ELF-1 (cell line): ENCODE measurements at places on chromosomes 12 and 14.

GRCh38 chr14:23321572-23322547 lies 603 bp downstream of the PABPN1 start:
- peak; percentile 45 for DNase-seq

DNA sequence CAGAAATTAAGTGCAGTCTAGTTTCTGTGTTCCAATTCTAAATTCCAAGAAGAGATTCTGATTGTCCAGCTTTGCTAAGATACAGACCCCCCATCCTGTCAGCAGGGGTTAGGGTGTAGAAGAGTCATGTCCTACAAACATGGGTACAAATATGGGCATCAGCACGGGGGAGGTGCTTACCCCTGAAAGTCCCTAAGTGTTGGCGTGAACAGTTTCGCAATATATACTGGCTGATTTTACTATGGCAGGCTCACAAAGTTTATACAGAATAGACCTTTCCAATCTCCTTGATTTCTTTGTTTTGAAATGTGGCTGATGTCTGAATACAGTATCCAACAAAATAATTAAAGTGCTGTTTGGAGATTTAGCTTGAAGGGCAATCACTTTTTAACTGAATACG lies 71.6 kb upstream of the PPM1H start:
- no peak for DNase-seq

GRCh38 chr12:114407842-114408411 lies 2.0 kb upstream of the TBX5 start:
- peak; percentile 27 for DNase-seq

DNA sequence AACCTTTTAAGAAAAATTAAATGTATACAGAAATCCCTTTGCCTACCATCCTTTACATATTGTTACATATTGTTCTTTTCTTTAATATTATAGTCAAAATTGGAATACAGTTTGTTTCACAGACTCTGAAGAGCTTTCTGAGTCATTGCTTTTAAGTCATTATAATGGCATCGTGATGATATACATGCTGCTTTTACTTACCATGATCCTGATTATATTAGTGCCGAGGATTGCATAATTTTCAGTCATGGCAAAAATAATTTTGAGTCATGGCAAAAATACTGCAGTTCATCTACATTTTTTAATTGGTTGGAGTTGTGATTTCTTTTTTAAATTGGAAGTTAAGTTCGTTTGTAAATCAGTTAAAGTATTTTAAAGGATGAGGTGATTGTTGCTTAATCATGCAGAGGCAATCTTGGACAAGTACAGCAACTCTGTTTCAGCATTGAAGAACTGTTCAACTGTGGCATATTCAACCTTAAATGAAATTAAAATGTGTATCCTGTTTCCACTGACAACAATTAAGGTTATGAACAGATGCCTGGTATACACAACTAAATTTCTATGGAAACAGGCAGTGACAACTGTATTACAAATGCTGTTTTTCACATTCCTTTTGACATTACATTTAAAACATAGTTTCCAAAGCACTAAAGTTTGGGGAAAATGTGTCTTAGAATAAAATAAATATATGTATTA lies 142.3 kb downstream of the PCNX1 start:
- no peak for DNase-seq

GRCh38 chr14:30541318-30541717 lies 17.6 kb upstream of the G2E3 start:
- no peak for DNase-seq

- peak; percentile 24 for DNase-seq
Measured at GRCh38 chr12:53424626-53425514, 1.2 kb downstream of the AMHR2 start.

GRCh38 chr14:89175881-89176799 lies 240.9 kb downstream of the FOXN3 start:
- no peak for DNase-seq

- DNase-seq: no peak
Measured at GRCh38 chr14:60640859-60641741, 8.2 kb downstream of the SIX1 start.

GRCh38 chr12:92208613-92209121 lies 63.0 kb upstream of the BTG1 start:
- no peak for DNase-seq

DNA sequence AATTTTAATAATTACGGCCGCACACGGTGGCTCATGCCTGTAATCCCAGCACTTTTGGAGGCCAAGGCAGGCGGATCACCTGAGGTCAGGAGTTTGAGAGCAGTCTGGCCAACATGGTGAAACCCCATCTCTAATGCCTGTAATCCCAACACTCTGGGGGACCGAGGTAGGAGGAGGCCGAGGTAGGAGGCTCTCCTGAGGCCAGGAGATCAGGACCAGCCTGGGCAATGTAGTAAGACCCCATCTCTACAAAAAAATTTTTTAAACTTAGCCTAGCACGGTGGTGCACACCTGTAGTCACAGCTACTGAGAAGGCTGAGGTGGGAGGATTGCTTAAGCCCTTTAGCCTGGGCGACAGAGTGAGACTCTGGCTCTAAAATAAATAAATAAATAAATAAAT lies 5.6 kb upstream of the CFAP73 start:
- DNase-seq: no peak

DNA sequence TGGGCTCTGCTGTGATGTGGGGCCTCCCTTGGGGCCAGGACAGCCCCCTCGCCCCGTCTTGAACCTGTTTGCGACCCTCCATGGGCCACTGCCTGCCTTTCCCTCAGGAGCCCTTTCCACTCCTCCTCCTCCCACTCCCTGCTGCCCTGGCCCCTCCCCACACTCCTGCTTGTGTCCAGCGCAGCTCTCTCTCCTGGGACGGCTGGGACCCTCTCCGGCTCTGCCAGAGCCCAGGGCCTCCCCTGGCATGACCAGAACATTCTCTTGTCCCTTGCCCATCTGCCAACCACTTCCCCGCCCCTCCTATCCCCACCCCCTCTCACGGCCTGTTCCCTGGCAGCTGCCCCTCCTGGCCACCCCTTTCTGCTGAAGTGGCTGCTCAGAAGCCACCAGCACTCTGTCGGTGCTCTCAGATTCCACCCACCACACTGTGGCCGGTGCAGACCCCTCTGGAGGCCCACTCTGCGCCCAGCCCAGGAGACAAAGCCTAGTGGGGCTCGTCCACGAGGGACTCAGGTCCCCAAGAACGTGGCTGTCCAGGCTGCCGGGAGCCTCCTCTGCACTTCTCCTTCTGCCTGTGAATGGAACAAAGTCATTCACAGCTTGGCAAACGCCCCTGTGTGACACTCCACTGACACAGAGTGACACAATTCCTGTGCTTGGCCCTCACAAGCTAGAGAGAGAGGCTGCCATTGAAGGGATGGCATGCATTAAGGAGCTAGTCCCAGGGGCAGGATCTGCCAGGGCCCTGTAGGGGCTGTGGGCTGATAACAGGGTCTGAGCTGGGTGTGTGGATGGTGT lies 1.4 kb downstream of the ASPG start:
- no peak for DNase-seq

DNA sequence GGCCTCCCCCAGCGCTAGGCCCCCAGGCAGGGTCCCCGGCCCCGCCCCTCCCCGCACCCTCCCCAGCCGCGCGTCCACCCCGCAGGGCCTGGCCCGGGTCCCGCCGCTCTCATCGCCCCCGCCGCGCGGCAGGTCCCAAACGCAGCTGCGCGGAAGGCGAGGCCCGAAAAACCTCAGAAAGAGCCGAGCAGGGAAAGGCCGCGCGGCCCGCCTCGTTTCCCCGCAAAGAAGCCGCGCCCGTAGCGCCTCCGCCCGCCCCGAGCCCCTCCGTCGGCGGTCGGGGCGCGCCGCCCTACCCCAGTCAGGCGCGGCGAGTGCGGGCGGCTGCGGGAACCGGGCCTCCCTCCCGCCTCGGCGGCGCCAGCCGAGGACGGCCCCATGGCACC lies 324 bp downstream of the POLE start:
- DNase-seq: peak; percentile 35

GRCh38 chr12:125518074-125518473 lies 452.8 kb downstream of the AACS start:
- DNase-seq: peak; percentile 15

- DNase-seq: no peak
Measured at GRCh38 chr12:11732715-11733114, 83.2 kb downstream of the ETV6 start.

DNA sequence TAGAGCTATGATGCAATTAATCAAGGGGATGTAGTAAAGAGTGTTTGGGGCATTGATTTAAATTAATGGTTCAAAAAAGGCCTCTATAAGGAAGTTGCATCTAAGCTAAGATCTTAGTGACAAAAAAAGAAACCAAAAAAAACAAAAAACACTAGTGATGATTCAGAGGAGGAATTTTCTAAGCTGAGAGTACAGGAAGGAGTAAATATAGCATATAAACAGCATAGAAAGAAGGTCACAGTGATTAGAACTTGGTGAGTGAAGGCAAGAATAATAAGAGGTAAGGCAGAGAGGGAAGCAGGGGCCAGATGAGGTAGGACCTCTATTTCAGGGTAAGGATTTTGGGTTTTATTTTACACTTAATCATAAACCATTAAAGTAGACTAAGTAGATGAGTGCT lies 48.0 kb upstream of the PDZRN4 start:
- no peak for DNase-seq

GRCh38 chr12:130014485-130014807 lies 110.6 kb upstream of the TMEM132D start:
- DNase-seq: peak; percentile 30

- no peak for DNase-seq
Measured at GRCh38 chr12:7859552-7859951, 13.2 kb downstream of the SLC2A14 start.

- DNase-seq: no peak
Measured at GRCh38 chr14:75138492-75138891, 11.6 kb upstream of the NEK9 start.

GRCh38 chr14:105363847-105364708 lies 34.3 kb upstream of the TEX22 start:
- DNase-seq: no peak

DNA sequence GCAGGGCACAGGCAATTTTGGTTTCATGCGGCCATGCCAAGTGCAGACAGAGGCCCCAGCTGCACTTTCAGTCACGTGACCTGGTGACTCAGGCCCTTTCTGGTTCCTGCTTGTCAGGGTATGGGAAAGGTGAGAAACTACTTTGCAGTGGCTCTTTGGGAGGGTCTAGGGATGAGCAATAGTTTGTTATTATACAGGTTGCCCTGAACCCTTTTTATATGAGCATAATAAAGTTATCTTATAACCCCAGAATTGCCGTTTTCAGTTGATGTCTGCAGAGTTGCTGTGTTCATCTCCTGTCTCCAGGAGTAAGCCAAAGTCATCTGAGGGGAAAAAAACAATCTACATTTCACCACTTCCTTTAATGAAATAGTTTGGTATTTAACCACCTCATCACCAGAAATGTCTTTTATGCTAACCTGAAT lies 30.9 kb upstream of the EMP1 start:
- DNase-seq: peak; percentile 11

DNA sequence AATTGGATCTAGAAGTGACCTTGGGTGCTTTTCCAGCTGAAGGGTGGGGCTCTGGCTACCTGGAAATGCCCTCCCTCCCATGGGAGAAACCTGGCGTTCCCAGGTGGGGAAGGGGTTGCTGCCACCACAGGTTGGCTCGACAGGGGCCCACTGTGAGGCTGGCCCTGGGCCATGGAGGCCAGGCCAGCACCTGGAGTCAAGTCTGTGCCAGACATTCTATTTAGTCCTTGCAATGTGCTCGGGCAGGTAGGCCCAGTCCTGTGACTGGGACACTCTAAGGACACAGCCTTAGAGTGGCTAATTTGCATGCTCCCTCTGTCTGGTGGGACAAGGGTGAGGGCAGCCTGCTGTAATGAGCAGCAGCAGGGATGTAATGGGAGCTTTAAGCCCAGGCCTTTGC lies 11.9 kb downstream of the VRTN start:
- DNase-seq: peak; percentile 25

DNA sequence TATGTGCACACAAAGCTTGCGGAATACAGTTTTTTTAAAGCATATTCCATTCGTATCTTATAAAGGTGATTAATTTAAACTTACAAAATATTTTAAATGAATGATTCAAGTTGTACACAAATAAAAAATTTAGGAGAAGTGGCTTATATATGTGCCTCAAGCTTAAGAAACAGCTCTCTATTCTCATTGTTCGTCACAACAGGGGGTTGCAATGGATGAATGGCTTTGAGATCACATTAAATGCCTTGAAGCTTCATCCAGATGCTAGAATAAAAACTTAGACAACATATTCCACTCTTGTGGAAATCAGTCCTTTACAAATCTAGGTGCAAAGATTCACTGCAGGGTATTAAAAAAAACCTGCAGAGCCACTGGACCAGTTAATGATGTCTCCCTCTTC lies 303.9 kb upstream of the LRFN5 start:
- DNase-seq: no peak

DNA sequence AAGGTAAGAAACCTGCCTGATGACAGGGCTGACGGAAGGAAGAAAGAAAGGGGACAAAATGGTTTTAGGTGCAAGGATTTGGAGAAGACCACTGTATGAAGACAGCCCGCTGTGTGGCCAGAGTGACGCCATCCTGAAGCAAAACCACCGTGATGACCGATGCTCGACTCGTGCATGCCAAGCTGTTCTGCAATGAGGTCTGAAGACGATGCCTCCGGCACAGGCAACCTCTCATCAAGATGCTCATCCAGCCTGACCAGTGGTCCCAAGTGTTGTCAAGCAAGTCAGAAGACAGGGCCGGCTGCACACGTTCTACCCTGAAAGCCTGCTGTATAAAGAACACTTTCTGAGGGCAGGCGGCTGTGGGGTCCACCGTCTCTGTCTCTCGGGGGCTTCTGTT lies 34.8 kb downstream of the STX2 start:
- no peak for DNase-seq

DNA sequence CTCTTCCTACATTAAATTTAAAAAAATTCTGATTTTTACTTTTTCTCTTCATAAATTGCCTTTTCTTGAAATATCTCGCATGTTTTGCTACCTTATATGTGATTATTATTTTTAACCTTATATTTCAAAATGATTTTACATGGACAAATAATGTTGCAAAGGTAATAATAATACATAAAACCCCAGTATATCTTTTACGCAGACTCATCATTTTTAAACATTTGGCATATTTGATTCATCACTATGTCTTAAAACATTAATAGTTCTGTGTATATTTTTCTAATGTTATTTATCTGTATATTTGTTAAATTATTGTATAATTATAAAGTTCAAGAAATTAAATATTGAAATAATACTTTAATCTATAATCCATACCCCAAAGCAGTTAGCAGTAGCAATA lies 350.8 kb downstream of the RPL10L start:
- no peak for DNase-seq

- DNase-seq: no peak
Measured at GRCh38 chr12:123889848-123890535, 82.6 kb downstream of the CCDC92 start.
